Frontal cortex (tissue), 4 donors: ENCODE measurements at places on chromosomes 2 and 18. TPM values are rescaled to one million over a fixed set of nuclear protein-coding genes. Genes with fewer than 3 reads are reported as not detected.

GRHL1 gene
- total RNA-seq: 4.9 TPM

AP1S3 gene
- 2.0 TPM for total RNA-seq

MERTK gene
- total RNA-seq: 2.4 TPM

GKN2 gene
- not detected for total RNA-seq

AQP12A gene
- not detected for total RNA-seq

EDAR gene
- total RNA-seq: under 0.01 TPM

KATNAL2 gene
- total RNA-seq: 3.7 TPM
